SJSA1 (cell line): ENCODE measurements at places on chromosomes 2 and 18.

- DNase-seq: no peak
These were observed 23.0 kb downstream of the CDC42EP3 start for GRCh38 chr2:37648331-37649011.

DNA sequence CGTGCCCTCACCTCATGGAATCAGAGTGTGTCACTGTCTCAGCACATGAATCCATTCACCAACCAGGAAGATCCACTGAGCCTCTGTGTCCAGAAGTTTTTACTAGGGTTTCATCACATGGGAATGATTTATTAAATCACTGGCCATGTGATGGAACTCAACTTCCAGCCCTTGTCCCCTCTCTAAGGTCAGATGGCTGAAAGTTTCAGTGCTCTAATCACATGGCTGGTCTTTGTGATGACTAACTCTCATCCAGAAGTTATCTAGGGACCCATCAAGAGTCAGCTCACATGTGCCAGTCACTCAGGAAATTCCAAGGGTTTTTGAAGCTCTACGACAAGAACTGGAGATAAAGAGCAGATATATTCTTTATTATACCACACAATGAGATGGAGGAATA lies 140.5 kb upstream of the GYPC start:
- DNase-seq: no peak

GRCh38 chr2:239913636-239914417 lies 111.3 kb downstream of the NDUFA10 start:
- DNase-seq: no peak

GRCh38 chr2:11589316-11589940 lies 55.6 kb downstream of the GREB1 start:
- no peak for DNase-seq

DNA sequence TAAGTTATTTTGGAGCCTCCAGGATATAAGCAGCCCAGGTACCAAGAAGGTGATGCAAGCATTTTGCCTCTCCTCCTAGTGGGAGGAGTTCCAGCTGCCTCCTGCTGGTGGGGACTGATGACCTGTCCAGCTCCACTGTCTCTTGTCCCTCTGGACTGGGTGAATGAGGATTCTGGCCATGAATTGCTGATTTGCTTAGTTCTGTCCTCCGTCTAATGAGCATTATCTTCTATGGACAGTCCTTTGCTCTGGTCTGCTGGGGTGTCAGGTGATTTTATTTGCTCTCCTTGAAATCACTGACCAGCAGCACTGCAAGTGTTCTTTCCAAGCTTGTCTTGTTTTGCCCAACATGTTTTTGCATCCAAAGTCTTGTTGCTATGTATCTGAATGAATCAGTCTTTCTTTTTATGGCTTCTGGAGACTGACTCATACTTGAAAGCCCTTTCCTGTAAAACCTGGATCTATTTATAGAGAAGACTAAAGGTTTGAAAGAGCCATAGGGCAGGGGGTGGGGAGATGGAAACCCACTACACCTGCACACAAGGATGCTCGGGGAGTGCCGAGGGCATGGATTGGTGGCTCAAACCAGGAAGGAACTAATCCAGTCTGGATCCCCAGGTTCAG lies 40.5 kb upstream of the EFHD1 start:
- no peak for DNase-seq

- peak; percentile 80 for DNase-seq
These were observed 257.7 kb downstream of the PTGR3 start for GRCh38 chr18:74951165-74951760.

GRCh38 chr18:50027996-50028395 lies 167.0 kb downstream of the MYO5B start:
- no peak for DNase-seq

DNA sequence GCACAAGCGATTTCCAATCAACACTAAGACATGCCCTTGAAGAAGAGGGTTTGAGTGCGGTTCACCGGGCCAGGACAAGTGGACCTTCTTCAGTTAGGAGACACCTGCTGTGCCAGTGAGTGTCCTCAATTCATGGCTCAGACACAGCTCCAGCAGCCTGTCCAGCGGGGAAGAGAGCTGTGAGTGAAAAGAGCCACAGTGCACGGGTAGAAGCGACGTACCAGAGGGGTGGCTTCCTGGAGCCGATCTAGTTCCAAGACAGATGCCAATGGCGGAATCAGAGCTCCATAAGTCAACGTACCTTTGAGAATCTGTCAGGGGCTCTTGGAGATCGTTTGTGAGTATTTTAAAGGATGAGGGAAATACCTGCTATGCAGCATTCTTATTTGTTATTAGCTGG lies 119.9 kb upstream of the SALL3 start:
- DNase-seq: no peak

GRCh38 chr18:54957996-54958395 lies 1.3 kb downstream of the CCDC68 start:
- no peak for DNase-seq

DNA sequence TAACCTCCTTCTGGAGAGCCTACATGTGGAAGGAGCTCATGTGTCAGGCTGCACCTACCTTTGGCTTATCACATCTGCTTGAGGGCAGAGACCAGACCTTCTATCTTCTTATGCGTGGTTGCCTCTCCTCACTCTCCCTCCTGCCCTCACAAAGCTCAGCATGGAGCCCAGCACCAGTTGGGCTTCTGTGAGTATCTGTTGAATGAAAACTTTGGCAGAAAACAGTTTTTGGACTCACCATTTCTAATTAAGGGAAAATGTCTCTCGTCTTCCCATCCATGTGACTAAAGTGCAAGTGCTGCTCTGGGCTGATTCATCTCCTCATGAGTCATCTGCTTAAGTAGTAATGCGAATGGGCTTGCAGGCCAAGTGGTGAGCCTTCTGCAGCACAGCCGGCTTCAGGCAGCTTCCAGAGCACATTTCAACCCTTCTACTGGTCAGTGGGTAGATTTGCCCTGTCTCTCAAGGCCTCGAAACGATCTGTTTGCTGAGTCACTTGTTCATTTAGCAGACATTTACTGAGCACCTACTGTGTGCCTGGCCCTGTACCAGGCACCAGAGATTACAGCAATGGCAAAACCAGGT lies 102.6 kb downstream of the VSNL1 start:
- DNase-seq: peak; percentile 81

DNA sequence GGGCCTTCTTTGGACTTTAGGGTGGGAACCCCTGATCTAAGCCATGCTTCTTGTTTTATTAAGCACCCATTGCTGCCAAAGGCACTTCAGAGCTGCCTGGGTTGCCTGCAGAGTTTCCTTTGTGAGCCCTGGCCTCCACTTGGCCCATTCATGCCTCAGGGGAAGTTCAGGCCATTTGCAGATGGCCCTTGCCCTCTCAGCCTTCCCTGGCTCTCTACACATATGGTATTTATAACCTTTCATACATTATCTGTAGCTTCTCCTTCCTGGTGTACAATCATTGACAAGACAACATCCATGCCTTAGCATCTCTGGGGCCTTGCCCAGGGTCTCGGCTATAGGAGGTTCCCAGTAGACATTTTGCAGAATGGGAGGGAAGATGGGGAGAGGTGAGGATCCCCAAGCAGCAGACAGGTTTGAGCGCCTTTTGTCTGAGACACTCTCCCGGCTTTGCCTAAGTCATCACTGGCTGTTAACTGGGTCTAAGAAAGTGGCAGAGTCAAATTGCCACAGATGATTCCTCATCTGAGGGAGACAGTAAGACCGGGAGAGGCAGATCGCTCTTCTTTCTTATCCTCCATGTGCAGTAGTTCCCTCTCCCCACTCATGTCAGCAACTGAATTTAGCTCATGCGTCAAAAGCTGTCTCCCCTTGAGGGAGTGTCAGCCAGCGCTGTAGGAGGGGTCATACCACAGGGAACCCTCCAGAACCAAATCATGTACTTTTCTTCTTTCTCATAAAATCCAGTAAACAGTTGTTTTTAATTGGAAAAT lies 2.7 kb downstream of the EHD3 start:
- no peak for DNase-seq

- no peak for DNase-seq
These were observed 26.9 kb downstream of the INHBB start for GRCh38 chr2:120372816-120373215.

- DNase-seq: no peak
These were observed 23.3 kb downstream of the KLF7 start for GRCh38 chr2:207142461-207142860.
